ENCODE measurements at places on chromosomes 3 and 15.

DNA sequence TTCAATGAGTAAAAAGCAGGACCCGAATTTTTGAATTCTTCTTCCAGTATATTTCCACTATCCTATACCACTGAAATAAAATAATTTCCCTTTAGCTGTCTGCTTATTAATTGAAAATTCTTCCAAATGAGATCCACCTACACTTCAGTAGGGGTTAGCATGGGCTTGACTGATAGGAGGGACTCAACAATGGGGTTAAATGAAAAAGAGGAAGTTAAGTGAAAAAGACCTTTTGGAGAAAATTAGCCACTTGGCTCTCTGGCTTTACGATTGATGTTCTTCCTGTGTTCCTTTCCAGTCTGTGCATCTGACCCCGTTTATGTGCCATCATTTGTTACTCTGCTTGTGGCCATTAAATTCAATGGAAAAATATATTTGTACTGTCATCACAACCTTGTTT, 54.0 kb upstream of the GCNT3 start:
- DNase-seq: no peak

DNA sequence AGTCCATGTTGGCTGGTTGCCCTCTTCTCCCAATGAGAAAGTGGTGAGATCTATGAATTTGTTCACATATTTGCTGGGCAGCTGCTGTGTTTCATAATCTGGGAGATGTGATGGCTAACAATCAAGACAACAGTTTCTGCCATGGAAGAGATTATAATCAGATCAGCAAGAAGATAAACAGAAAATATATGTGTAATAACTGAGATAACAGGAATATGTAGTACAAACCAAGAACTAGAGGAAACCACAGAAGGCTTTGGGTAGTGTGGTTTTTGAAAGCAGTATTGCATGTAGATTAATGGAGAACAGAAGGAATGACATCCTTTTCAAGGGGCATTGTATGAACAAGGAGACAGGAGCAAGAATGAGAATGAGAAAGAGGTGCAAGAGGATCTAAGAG, 12.2 kb upstream of the CSTA start:
- no peak for DNase-seq

- DNase-seq: no peak
These were observed 153.8 kb downstream of the SHQ1 start for GRCh38 chr3:72694398-72694797.

DNA sequence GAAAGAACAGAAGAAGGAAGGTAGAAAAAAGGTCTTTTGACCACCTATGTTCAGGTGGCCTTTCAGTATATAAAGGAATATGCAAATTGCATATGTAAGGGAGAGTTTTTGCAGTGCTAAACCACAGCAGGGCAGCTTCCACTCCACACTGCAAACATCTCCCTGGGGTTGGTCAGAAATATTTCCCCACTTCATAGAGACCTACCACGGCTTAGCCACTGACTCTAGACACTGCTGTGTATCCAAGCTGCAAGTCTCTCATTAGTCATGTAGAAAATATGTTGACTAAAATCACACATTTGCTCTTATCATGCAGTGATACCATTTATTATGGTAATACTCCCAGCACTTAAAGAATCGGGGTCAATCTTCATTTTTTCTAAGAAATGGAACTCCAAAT, 214.9 kb upstream of the NR2F2 start:
- DNase-seq: no peak

DNA sequence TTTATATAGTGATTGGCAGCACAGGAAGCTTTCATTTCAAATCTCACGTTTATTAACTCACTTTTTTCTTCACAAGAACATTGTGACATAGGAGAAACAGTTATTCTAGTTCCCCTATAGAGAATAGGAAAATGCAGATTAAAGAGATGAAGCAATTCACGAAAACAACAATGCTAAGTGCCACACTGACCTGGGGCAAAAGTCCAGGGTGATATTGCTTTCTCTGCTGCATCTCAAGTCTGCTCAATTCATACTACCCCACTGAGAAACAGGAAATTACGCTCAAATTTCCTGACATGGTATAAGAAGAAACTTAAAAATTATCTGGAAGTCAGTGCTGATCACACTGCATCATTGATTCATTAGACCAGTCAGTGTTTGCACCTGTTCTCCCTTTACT, 66.7 kb upstream of the SEMA6D start:
- no peak for DNase-seq

DNA sequence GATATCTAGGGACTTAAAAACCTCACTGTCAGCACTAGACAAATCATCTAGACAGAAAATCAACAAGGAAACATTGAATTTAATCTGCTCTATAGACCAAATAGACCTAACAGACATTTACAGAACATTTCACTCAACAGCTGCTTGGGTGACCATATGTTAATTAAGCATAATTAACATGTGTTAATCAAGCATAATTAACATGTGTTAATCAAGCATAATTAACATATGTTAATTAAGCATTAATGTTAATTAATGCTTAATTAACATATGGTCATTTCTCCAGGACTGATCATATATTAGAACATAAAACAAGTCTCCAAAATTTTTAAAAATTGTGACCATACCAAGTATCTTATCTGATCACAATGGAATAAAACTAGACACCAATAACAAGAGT, 137.3 kb upstream of the MME start:
- DNase-seq: no peak

DNA sequence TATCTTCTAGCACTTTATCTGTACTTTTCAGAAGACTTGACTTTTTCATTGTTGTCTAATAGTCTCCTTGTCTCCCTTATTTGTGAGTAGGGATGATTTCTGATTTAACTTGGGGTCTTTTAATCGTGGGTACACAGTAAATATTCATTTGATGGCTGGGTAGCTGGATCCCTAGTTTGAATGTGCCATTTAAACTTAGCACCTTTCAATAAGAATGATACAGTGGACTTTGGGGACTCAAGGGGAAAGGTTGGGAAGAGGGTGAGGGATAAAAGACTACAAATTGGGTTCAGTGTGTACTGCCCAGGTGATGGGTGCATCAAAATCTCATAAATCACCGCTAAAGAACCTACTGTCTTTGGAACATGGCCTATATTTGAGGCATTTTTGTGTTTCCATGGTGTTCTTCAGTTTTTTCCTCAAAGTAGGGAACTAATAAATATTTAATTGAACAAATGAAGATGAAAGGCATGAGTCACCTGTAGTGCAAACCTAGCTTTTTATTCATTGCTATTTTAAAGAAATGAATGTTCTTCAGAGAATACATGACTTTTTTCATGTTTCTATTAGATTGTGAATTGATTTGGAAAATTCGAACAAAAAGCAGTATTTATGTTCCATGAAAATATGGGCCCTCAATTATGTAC, 12.1 kb downstream of the FNDC3B start:
- DNase-seq: no peak

DNA sequence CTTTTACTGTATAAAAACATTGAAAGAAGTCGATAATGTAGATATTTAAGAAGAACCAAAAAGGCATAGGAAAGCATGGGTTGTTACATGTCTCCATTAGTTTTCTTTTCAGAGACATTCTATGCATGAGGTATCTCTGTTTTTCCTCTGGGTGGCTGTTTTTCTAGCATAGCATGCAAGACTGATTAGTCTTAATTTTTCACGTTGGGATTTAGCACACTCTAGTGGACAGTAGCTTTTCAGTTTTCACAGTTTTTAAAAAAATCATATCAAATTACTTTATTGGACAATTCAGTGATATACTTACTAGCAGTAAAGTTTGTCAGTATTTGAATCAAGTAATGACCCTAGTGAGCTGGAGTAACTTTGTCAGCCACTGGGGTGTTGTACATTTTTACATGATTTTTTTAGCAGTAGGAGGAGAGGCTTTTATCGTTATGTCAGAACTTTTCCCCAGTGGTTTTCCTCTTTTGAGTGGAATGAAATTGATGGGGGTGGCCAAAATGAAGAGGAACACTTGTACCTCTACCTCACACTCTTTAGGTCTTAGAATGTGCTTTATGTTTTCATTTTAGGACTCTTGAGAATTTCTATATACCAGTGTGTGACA, 57.2 kb downstream of the SEC22A start:
- DNase-seq: no peak

GRCh38 chr3:5134499-5134898, 12.4 kb downstream of the ARL8B start:
- DNase-seq: no peak

Data from stimulated activated CD8-positive, alpha-beta memory T cell treated with anti-CD3 and anti-CD28 coated beads, Interleukin-7, amount 100 ng/mL, for 24 hours (primary cell).